ENCODE measurements at places on chromosomes 5 and 9. TPM values are rescaled to one million over a fixed set of nuclear protein-coding genes. Genes with fewer than 3 reads are reported as not detected.

DNA sequence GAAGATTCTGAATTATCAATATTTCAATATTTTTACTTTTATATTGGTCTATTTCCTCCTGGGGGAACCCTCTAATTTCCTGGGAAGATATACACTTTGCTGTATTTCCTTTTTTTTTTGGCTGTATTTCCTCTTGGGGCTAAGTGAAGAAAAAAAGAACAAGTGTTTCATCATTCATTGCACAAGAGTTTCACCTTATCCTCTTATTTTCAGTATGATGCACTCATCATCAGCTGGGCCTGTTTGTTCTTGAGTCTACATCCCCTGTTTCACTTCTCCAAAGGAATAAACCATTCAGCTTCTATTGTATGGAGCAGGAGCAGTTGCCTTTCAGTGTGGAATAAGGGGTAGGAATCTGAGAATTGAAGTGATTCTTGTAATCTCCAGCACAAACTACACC, 210.8 kb downstream of the FAM170A start:
- no peak for DNase-seq

DNA sequence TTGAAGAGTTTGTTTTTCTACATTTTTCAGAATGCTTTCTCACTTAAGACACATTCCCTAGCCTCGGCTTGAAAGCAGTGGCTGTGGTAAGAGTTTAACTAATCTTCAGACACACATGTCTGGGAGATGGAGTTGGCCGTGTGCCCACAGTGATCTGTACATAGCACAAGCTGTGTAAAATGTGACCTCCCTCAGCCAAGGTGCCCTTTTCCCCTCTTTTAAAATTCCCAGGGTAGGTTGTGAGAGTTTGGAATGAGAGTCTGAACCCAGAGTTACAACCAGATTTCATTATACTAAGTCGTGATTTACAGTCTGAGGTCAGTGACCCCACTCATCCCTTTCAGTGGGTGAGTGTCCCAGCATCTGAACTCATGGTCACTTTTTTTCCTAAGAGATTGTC, 230.4 kb downstream of the DOCK8 start:
- DNase-seq, result no peak

- no peak for DNase-seq
Observed at GRCh38 chr5:1856596-1857255, 26.0 kb downstream of the IRX4 start.

GRCh38 chr9:120856700-120857099, 14.0 kb upstream of the PSMD5 start:
- DNase-seq, result no peak

Gene TAF11L5
- not detected for total RNA-seq

DNA sequence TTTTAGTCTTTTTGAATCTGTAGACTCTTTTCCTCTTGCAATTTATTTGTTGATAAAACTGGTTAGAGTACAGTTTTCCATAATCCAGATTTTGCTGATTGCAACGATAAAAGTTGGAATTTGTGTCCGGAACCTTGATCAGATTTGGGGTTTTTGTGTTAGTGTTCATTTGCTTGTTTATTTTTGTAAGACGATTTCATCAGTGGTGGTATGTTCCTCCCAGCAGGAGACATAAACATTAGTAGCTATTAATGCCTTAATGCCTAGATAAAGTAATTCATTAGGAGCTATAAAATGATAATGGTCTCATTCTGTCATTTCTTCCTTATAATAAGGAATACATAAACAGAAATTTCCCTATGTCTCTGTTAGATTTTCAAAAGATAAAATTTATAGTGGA, 21.3 kb downstream of the RPS6 start:
- no peak for DNase-seq

- DNase-seq, result no peak
Observed at GRCh38 chr5:103774721-103775120, 212.1 kb upstream of the NUDT12 start.

Gene CDO1
- 24.6 TPM for total RNA-seq

DNA sequence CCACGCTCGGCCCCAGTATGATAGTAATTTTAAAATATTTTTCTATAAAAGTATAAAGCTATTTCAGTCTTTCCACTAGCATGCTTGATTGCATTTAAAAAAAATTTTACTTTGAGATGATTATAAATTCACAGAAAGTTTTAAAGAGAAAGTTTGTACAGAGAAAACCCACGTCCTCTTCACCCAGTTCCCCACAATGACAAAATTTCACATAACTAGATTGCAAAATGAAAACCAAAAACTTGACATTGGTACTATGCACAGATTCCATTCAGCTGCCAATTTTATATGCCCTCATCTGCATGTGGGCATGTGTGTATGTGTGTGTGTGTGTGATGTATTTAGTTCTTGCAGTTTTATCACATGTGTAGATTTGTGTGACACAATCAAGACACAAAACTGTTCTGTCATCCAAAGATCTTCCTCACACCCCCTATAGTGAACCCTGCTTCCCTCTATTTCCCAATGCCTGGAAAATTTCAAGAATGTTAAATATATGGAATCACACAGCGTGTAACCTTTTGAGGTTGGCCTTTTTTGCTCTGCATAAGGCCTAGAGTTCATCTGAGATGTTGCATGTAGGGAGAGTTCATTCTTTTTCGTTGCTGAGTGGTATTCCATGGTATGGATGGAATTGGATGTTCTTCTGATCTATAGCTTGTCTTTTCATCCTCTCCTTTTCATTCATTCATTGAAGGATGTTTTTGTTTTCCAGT, 56.9 kb upstream of the BARHL1 start:
- no peak for DNase-seq

- no peak for DNase-seq
Observed at GRCh38 chr9:131678499-131679111, 61.3 kb downstream of the RAPGEF1 start.

DNA sequence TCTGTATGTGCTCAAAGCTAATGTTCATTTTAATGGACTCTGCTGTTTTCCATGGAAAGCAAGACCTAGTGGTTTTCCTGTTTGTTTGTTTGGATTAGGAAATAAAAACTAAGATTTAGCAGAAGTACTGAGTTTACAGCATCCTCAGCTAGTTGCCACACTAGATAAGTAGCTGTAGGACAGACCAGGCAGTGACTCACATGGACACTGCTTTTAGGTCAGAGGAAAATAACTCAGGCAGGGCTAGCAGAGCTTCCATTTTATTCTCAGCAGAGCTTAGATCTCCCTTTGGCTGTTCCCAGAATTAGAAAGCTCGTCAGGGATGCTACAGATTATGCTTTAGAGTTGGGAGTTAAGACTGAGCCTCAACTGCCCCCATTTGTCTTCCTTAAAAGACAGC, 204.4 kb downstream of the SH3GL2 start:
- no peak for DNase-seq

Gene OBP2A
- total RNA-seq, result not detected

Gene TIMD4
- not detected for total RNA-seq

All from progenitor cell of endocrine pancreas (in vitro differentiated cells).